GM12865 (cell line): ENCODE measurements at places on chromosomes 5 and 9.

DNA sequence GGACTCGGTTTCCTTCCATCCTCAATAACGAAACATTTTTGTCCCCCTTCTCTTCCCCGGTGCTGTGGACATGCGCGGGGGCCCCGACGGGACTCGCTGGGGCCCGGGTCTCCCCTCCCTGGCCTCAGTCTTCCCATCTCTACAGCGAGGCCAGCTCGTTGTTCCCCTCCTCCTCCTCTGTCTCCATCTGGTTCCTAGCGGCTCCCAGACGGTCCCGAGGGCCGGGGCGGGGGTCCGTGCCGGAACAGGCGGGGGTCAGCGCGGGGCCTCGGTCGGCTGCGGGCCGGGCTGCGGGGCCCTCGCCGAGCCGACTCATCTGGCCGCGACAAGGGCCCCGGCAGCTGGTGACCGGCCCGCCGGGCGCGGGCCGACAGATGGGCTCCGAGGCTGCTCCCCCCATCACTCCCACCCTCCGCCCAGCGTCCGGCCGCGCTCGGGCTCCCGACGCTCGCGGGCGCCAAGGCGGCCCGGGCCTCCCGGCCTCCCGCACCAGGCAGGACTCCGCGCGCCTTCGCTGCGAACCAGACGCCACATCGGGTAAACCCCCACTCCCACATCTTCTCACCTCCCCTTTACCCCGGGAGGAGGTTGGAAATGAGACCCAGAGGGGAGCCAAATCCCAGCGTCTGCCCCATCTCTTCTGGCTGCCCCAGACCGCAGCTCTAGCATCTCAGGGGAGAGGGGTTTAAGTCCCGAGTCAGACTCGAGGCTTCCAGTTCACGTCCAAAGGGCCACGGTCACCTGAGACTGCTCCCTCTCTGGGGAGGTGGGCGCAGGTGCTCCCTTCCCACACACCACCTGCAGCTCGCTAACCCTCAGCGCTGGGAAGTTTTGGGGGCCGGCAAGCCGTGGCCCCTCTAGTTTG, 8.1 kb downstream of the BARHL1 start:
- no peak for DNase-seq

DNA sequence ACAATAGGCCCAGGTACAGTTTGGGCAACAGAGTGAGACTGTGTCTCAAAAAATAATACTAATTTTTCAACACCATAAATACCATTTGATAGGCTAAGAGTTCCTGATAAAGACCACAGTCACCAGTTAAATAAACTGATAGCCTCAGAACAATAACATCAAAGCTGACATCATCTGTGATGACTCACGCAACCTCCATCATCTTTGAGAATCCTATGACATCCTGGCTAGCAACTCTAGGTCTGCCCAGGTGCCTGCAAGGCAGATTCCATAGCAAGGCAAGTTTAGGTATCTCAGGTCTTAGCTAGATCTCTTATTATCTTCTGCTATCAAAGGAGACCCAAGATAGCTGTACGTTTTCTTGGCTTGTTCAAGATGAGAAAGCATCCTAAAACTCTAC, 30.5 kb upstream of the UBAP2 start:
- DNase-seq: no peak

DNA sequence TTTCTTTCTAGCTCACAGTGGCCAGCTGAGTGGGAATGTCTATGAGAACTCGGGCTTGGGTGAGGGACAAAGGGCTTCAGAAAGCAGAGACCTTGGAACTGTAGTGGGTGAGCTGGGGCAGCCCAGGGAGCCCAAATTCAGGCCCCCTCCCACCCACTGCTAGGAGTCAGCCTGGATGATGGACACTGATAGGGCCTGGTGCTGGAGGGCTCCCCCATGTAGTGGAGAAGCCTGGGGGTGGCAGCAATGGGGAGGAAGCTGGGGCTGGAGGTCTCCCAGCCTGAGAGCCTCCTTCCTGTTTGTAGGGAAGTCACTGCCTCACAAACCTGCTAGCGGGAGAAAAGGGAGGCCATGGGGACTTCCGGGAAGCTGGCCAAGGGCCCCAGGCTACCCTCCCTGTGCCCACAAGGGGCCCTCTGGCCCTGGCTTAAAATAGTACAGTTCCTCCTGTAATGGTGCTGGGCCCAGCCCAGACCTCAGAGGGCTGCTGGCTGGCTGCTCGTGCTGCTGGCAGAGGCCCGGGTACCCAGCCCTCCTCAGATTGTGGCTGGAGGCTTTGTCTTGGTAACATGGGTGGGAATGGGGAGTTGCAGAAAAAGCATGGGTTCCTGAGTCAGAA, 6.3 kb upstream of the NR5A1 start:
- no peak for DNase-seq

DNA sequence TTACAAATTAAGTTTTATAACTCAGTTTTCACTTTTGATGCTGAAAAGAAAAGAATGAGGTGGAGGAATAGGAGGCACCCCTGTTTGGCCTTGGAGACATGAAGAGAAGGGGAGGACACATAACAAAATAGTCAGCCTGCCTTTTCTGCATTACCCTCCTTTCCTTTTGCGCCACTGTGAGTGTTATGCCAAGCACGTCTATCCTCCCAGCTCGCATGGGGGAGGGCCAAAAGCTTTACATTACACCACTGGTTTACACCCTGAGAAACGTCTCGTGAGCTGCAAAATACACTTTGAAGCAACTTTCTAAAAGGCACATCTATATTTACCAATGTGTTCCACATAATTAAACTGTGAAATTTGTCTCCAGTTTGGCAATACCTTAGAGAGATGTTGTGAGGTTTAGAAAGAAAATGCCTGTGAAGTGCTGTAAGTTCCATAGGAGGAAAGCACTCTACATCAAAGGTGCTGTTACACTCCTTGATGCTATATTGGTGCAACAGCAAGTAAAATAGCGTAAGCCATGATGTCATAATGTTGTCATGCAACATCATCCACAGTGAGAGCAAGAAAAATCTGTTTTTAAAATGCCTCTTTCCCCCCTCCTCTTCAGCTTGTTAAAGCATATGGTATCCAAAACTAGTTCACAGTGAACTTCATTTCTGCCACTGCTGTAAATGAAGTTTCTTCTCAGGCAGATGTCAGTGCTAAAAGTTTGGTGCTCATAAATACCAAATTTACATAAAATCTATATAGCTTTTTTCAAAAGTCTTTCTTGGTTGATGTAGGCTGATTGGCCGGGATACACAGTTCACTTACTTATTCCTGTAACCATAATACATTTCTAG, 50.3 kb downstream of the CETN3 start:
- DNase-seq: no peak
